ENCODE measurements at places on chromosomes 3 and 15. TPM values are rescaled to one million over a fixed set of nuclear protein-coding genes. Genes with fewer than 3 reads are reported as not detected.

Gene HES1
- 1.5 TPM for total RNA-seq

Gene SSUH2
- total RNA-seq, result not detected

Gene CTDSPL2
- 113 TPM for total RNA-seq

Gene RARRES1
- total RNA-seq, result not detected

Gene LARP6
- total RNA-seq, result 0.31 TPM

GRCh38 chr15:78681281-78682003 lies 40.4 kb upstream of the CHRNB4 start:
- no peak overlapping the region for H3K27ac ChIP-seq
- no peak for DNase-seq
- H3K4me1 ChIP-seq, result no peaks in the 10 kb centered on the region
- no peaks in the 10 kb centered on the region for H3K36me3 ChIP-seq
- no peaks in the 10 kb centered on the region for H3K27me3 ChIP-seq

GRCh38 chr3:24202071-24202470 lies 257.0 kb downstream of the NR1D2 start:
- no peaks in the 10 kb centered on the region for H3K36me3 ChIP-seq
- no peaks in the 10 kb centered on the region for H3K27me3 ChIP-seq
- H3K4me3 ChIP-seq, result no peak overlapping the region

GRCh38 chr3:46680298-46680826 lies 13.1 kb downstream of the ALS2CL start:
- H3K36me3 ChIP-seq, result peaks cover 25% of the 10 kb centered on the region
- no peaks in the 10 kb centered on the region for H3K27me3 ChIP-seq
- no peak overlapping the region for H3K27ac ChIP-seq
- no peaks in the 10 kb centered on the region for H3K4me1 ChIP-seq
- H3K4me3 ChIP-seq, result no peak overlapping the region

DNA sequence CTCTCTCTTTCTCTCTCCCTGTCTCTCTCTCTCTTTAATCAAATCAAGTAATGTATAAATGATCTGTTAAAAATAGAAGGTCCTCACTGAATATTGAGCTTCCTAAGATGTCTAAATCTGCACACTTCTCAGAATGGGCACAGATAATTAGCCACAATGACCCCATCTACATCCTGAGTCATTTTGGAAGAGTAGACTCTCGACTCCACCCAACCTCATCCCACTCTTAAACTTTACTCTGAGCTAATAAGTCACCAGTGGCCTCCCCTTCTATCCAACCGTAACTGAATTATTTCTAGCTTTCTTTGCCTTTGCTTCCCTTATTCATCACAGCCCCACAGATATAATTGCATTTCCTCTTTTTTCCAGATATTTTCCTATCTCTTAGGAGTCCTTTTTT lies 326.5 kb upstream of the ZNF717 start:
- no peaks in the 10 kb centered on the region for H3K4me1 ChIP-seq
- no peaks in the 10 kb centered on the region for H3K27me3 ChIP-seq
- H3K36me3 ChIP-seq, result no peaks in the 10 kb centered on the region
- no peak overlapping the region for H3K4me3 ChIP-seq
- DNase-seq, result no peak

- peak overlapping the region; percentile 97 for H3K4me3 ChIP-seq
- H3K27me3 ChIP-seq, result no peaks in the 10 kb centered on the region
- H3K4me1 ChIP-seq, result peaks cover 21% of the 10 kb centered on the region
- peak; percentile 18 for DNase-seq
- H3K36me3 ChIP-seq, result no peaks in the 10 kb centered on the region
- H3K27ac ChIP-seq, result peak overlapping the region; percentile 81
Measured at GRCh38 chr15:58748852-58749531, 515 bp downstream of the ADAM10 start.

DNA sequence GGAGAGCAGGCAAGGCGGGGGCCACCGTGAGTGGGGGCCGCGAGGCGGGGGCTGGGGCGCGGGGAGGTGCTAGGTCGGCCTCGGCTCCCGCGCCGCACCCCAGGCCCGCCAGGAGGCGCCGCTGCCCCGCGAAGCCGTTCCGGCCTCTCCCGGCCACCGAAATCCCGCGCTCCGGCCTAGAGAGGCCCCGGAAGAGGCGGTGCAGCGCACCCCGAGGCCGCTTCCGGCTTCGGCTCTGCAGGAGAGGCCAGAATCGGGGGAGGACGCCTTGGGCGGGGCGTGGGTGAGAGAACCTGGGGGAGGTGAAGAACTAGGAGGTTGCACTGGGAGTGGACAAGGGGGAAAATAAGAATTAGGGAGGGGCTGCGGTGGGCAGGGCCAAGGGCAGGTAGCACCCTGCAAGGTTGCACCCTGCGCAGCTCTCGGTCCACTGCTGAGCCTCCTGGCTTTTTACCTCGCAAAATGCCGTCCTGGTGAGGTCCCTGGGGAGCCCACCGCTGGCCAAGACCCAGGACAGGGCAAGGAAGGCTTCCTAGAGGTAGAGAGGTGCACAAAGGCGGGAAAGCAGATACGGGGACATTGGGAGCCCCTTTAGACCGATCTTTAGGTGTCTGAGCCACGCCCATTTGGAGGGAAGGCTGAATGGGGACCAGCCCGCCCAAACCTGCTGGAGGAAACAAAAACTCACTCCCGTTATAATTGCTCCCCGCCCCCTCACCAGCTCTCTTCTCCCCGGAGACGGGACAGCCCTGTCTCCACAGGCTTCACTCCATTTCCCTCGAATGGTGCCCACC lies 8.4 kb upstream of the GNAI2 start:
- peak overlapping the region; percentile 70 for H3K27ac ChIP-seq
- H3K4me1 ChIP-seq, result peaks cover 36% of the 10 kb centered on the region
- peak overlapping the region; percentile 68 for H3K4me3 ChIP-seq

DNA sequence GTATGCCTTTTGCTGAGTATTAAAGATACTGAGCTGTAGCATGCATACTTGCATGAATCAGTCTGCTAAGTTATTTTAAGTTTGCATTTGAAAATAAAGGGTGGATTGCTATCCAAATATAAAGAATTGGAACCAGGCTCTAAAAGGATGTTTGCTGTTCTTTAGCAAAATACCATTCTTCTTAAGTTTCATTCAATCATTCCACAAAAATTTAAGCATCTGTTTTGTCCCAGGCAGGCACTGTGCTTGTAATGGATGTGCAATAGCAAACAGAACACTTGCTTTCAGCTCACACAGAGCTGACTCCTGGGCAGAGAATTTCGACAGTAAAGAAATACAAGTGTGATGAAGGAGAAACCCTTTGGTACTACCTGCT lies 151.1 kb downstream of the PGPEP1L start:
- no peak overlapping the region for H3K27ac ChIP-seq
- no peaks in the 10 kb centered on the region for H3K36me3 ChIP-seq
- H3K4me1 ChIP-seq, result peaks cover 37% of the 10 kb centered on the region
- DNase-seq, result no peak
- no peak overlapping the region for H3K4me3 ChIP-seq

GRCh38 chr3:24937228-24937627 lies 442.6 kb upstream of the THRB start:
- H3K36me3 ChIP-seq, result no peaks in the 10 kb centered on the region
- no peak overlapping the region for H3K27ac ChIP-seq
- no peaks in the 10 kb centered on the region for H3K4me1 ChIP-seq
- no peak overlapping the region for H3K4me3 ChIP-seq
- no peak for DNase-seq

GRCh38 chr3:115428841-115429240 lies 194.5 kb upstream of the GAP43 start:
- no peaks in the 10 kb centered on the region for H3K36me3 ChIP-seq
- H3K4me3 ChIP-seq, result no peak overlapping the region
- no peak overlapping the region for H3K27ac ChIP-seq
- no peak for DNase-seq
- H3K4me1 ChIP-seq, result no peaks in the 10 kb centered on the region

DNA sequence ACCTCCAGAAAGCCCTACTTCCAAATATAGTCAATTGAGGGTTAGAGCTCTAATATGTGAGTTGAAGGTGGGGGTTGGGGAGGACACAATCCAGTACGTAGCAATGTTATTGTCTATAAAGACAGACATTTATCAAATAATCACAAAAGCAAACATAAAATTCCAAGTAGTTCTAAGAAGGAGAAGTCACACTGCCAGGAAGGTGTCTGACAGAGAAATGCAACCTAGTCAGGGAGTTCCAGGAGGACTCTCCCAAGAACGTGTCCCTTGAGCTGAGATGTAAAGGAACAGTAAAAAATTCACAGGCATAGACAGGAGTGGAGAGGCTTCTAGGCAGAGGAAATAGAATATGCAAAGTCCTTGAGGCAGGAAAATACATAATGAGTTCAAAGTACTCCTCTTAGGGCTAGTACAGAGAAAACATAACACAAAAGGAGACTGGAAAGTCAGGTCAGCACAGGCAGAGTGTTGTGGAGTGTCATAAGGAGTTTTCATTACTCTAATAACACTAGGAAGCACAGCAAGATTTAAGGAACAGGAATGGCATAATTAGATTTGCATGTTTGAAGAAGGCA lies 277.6 kb upstream of the STT3B start:
- no peaks in the 10 kb centered on the region for H3K36me3 ChIP-seq
- no peak for DNase-seq
- H3K4me1 ChIP-seq, result peaks cover 5% of the 10 kb centered on the region
- H3K4me3 ChIP-seq, result no peak overlapping the region
- H3K27ac ChIP-seq, result no peak overlapping the region
- H3K27me3 ChIP-seq, result no peaks in the 10 kb centered on the region

DNA sequence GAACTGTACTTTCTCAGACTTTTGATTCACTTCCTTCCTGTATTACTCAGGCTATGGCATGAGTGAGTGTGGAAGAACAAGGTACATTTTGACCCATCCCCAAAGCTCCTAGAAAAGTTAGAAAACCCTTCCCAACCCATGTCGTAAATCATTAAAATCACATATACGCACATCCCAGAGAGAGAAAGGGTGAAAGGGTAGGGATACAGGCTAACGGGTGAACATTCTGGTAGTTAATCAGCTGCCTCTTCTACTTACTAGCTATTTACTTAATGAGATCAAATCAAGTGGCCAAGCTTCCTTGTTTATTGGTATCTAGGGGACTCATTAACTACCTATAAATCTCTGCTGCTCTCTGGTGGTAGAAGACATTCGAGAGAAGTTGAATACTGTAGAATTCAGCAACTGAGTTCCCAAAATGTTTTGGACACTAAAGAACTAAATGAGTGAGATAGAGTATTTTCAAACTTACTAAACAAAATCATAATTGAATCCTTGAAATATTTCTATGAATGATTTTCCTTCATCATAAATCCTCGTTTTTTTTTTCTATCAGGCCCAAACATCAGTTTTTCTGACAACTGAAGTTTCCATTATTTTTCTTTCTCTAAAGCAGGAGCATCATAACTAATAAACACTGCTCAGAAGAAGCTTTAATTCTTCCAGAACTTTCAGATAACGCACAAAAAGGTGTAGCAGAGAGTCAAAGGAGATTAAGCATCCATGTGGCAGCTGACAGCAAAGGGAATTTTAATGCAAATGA lies 124.2 kb downstream of the IMPG2 start:
- no peak overlapping the region for H3K27ac ChIP-seq
- no peak for DNase-seq
- H3K27me3 ChIP-seq, result no peaks in the 10 kb centered on the region
- H3K36me3 ChIP-seq, result no peaks in the 10 kb centered on the region

DNA sequence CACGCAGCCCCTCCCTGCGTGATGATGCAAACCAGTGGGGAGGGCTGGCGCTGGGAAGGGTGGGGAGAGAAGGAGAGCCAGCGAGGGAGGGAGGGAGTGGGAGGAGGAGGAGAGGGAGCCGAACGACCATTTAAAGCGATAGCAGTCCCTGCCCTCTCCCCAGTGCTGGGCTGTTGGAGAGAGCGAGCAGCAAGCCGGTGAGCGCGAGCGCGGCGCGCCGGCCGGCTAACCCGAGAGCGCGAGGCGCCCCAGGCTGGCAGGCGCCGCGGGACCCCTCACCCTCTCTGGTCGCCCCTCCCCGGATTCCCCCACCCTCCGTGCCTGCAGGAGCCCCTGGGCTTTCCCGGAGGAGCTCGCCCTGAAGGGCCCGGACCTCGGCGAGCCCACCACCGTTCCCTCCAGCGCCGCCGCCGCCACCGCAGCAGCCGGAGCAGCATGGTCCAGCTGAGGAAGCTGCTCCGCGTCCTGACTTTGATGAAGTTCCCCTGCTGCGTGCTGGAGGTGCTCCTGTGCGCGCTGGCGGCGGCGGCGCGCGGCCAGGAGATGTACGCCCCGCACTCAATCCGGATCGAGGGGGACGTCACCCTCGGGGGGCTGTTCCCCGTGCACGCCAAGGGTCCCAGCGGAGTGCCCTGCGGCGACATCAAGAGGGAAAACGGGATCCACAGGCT lies at the start of gene GRM7:
GRM7 (plus strand) TSS at position 162 of the 671 bp plus-strand sequence.
- peaks cover 8% of the 10 kb centered on the region for H3K27me3 ChIP-seq
- no peak within 1 kb of the TSS for H3K4me3 ChIP-seq
- H3K27ac ChIP-seq, result no peak within 1 kb of the TSS
- H3K36me3 ChIP-seq, result no peaks in the 10 kb centered on the region

GRCh38 chr3:155416500-155417118 lies 123.1 kb upstream of the STRIT1 start:
- H3K27ac ChIP-seq, result no peak overlapping the region
- no peak overlapping the region for H3K4me3 ChIP-seq
- H3K4me1 ChIP-seq, result no peaks in the 10 kb centered on the region
- H3K36me3 ChIP-seq, result no peaks in the 10 kb centered on the region

DNA sequence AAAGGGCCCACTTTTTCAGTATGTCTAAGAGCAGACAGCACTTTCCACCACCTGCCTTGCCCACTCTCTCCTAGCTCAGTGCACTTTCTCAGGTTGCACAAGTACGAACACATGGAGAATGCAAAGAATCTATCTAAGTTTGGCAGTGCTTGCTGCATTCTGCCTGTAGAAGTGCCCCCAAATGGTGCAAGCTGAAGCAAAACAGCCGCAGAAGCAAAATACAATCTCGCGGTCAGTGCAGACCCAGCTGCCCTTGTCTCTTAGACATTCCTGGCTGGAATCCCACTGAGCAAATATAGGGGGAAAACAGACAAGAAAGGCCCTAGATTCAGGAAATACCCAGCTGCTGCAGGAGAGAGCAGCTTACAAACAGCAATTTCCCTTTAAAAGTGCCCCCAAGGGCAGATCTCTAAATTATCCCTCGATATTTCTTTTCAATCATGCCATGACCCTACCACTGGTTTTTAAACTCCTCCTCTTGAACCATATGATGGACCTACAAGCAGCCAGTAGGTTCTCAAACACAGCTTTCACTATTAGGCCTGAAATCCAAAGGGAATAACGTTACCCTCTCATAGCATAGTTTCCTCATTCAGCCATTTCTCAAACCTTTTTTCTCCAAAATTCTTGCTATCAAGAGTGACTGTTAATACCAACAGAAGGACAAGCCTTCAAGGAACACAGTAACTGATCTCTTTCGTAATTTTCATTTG lies 67.0 kb downstream of the TNIK start:
- no peak for DNase-seq
- H3K4me3 ChIP-seq, result no peak overlapping the region
- peaks cover 4% of the 10 kb centered on the region for H3K36me3 ChIP-seq
- no peaks in the 10 kb centered on the region for H3K27me3 ChIP-seq
